BJ (cell line): ENCODE measurements at places on chromosomes 6 and 20.

DNA sequence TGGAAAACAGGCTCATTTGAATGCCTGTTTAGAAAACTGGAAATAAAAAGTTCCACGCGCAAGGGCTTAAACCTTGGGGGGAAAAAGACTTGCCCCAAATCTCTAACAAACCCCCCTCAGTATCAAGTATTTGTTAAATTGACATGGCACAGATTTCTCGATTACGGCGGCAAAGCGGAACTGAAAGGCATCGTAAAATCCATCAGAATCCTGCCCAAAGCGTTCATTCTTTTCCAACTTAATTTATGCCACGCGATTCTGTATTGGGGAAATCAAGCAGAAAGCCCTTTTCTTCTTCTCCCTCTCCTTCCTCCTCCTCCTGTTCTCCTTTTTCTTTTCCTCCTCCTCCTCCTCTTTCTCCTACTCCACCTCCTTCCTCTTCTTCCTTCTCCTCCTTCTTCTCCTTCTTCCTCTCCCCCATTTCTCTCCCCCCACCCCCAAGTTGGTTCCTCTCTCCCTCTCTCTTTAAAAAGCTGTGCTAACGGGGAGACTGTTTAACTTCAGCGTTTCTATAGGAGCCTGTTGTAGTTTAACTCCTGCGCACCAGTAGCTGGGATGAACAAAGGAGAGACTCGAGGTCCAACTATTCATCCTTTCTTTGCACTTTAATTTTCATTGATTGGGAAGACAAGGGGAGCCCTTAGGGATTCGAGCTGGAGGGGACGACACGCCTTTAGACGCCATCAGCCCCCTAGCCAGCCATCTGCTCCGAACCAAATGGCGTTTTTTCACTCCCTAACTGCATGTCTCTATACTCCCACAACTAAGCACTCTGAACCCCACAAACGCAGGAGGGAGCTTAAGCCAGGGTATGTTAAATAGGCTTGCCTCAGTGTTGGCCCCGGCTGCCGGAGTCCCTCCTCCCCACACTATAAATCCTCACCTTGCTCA lies 2.7 kb upstream of the DLL1 start:
- no peak for DNase-seq

DNA sequence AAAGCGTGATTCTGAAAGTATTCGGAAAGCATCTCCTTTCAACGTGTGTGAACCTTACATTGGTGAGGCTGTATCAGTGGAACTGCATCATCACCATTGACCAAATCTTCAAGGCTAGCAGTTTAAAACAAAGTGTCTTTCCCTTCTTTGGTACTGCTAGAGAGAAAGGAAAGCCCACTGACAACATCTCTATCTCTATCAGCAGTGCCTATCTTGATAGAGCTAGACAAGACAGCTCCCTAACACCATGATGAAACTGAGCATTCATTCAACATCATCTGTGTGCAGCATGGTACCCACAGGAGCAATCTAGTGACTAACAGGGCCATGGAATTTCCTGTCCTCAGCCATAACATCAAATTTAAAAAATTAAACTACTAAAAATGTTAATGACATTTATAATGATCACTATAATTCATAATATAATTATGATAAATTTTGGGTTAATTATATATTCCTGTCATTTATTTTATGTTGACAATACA lies 31.5 kb upstream of the EDN1 start:
- no peak for DNase-seq

DNA sequence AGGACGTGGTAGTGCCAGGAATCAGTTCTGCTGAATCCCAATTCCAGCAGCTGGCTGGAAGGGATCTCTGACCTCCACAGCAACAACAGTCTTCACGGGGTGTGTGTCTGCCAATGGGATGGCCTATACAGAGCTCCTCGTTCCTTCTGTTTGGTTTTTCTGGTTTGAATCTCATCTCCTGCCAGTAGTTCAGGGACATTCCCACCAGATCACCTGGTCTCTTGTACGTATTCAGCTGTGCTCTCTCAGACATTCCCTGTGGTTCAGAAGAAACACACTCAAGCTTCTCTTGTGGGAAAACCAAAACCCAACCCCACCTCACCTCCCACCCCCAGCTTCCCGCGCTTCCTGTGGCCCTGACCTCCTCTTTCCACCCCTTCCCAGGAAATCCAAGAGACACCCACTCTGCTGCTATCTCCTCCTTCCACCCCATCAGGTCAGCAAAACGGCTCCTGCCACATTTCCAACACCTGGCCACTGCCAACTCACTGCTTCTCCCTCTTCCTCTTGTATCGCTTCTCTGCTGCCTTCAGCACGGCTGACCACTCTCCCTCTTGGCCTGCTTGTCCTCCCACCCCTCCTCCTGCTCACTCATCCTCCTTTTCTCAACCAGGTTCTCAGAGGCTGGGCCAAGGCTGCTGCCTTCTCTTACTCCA lies 63.3 kb upstream of the PTGIS start:
- DNase-seq: no peak

- DNase-seq: no peak
Measured at GRCh38 chr20:50859161-50859560, 64.3 kb downstream of the BCAS4 start.

DNA sequence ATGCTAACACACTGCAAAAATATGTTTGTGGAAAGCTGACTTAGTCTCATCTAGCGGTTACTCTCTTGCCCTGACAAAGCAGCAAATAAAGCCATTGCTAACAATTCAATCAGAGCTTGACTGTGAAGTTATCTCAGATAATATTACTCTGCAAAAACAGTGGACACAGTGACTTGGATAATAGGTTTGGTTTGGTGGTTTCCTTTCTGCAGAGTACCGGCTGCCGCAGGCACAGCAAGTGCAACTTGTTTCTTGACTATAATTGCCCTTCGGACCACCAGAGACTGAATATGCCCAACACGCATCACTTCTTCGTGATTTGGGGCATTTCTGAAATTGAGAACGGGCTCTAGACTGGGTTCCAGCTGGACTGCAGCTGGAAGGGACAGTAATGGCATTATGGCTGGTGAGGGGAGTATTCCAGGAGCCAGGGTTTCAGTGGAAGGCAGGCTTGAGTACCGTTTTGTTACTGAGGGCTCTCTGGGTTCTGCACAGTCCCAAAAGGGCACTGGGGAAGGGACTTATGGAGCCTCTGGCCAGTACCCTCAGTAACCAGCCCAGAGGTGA lies 40.0 kb downstream of the DSTN start:
- no peak for DNase-seq

- no peak for DNase-seq
Measured at GRCh38 chr20:36270744-36271638, 34.7 kb downstream of the AAR2 start.

DNA sequence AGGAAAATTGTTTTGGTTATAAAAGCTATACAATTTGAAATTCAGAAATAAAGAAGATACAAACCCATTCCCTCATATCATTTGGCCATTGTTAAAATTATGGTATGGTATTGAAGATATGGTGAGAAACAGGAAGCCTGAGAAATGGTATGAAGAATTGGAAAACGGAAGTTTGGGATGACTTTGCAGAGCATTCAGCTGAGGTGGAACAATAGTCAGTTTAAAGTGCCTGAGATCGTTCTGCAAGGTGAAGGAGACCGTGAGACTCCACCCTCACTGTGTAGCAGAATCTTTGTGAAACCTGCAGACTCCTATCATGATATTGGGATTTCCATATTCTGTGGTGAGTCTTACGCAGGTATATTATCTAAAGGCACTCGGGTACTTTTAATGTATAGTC lies 97.3 kb downstream of the ADGRB3 start:
- DNase-seq: no peak

DNA sequence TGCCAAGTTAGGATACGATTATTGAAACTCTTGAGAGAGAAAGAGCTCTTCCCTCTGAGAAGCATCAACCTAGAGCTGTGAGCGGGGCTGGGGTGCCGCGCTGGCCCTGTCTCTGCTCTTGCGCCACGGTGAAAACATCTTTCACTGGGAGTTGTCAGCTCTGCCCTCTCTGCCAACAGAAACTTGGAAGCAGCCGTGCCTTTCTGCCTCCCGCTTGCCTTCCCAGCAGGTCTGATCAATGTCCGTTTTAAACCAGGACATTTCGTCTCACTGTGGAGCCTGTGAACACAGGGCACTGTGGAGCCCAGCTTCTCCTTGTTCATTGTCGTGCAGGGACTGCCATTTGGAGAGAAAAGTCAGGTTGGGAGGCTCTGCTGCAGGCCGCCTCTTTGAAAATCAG lies 249.2 kb upstream of the PMEPA1 start:
- no peak for DNase-seq

GRCh38 chr6:53005663-53006250 lies 10.7 kb upstream of the GSTA4 start:
- DNase-seq: no peak

DNA sequence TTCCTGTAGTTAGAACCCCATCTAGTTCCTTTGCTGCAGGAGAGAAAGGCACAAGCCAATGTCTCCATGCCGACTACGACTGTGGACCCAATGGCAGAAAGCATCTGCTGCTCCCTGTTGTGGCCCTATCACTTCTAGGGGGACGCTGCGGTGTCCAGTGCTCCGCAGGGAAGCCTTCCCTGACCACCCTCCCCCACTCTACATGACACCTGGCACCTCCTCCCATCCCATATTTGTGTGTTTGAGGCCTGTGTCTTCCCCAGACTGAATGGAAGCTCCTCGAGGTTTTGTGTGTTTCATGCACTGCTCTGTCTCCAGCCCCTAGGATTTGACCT lies 159.5 kb downstream of the DTNBP1 start:
- DNase-seq: no peak

- DNase-seq: no peak
Measured at GRCh38 chr6:24504649-24505586, 10.1 kb downstream of the ALDH5A1 start.

- DNase-seq: no peak
Measured at GRCh38 chr6:73857341-73857890, 161.4 kb downstream of the CD109 start.

DNA sequence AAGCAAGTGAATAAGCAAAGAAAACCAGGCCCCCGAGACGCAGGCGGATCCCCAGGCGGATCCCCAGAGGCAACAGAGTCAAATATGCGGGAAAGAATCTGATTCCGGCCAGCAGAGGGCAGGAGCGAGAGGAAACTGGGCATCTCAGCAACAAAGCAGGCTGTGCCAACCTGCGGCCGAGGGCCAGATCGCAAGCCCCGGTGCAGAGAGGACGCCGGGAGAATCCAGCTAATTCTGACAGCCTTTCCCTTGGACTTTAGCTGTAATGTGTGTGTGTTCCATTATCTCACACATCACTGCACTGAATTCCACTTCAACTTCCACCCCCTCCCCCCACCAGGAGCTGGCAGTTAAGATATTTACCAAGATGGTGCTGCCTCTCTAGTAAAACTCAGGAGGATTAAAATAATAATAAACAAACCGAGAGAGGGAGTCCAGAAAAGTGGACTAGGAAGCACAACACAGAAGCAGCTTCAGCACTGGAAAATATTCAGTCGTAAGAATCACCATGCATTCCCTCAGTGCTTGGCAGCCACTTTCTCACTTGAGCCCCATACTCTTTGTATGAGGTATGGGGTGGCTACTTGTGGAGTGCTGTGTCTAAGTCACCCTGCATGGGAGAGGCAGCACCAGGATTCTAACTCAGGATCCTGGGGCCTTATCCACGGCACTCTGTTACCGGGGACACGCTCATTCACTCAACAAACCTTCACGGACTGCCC lies 66.2 kb upstream of the SNX9 start:
- peak; percentile 17 for DNase-seq

- peak; percentile 18 for DNase-seq
Measured at GRCh38 chr6:12709116-12709515, 7.5 kb upstream of the PHACTR1 start.

- no peak for DNase-seq
Measured at GRCh38 chr6:131851049-131851769, 43.4 kb downstream of the ENPP1 start.

GRCh38 chr20:35007413-35007812 lies 51.7 kb downstream of the MYH7B start:
- DNase-seq: no peak

DNA sequence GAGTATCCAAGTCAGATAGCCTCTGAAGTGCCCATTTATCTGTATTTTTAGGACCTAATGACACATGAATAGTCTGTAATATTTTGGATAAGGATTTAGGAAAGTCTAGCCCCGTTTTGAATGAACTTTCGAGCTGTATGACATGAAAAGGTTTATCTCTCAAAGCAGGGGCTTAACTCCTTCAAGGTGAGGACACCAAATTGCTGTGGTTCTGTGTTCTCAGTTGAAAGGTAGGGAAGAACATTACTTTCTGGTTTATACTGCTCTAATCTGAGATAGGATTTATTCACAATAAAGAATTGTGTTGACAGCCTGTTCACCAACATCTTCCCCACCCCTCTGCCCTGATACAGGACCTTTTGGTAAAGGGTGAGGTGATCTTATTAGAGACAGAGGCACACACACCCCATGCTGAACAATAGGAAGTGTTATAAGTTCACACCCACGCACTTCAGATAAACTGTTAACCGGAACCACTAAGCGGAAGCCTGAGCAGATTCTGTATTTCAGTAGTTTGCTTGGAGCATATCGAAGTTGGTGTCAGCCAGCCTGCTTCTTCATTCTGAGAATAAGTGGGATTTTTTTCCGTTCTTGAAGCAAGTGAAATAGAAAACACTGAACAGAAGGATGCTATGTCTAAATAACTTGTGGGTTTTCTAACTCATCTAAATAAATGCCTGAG lies 223.3 kb downstream of the TMEM242 start:
- DNase-seq: no peak

DNA sequence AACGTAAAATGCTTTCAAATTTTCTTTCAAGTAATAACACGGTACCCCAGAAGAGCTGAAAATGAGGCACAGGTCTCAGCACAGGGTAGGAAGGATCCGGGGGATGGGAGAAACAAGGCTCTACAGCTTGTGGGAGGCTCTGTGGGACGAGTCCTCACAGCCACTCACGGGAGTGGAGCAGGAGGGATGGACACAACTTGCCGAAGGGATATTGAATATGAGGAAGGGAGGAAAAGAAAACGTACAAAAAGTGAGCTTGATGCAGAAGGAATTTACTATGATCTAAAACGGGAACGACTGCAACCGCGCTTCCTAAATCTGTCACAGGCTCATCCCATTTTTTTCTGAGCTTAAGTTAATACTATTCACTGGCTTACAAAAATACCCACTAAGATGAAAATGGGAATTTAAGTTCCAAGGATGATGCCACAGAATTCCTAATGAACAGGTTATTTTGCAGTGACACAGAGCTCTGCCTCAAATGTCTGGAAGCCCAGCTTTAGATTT lies 72.9 kb downstream of the FYN start:
- no peak for DNase-seq

DNA sequence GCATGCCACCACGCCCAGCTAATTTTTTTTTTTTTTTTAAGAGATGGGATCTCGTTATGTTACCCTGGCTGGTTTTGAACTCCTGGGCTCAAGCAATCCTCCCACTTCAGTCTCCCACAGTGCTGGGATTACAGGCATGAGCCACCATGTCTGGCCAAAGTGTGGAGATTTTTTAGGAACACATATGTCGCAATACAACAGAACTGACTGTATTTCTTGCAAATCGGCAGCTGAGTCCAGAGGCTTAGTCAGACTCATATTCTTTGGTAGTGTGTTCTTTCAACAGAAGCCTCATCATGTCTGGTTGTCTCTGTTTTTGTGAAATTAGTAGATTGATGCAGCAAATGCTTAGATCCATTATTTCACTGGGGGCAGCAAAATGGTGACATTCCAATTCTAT lies 23.9 kb upstream of the CD164 start:
- no peak for DNase-seq

- DNase-seq: no peak
Measured at GRCh38 chr6:106525882-106526275, 103.4 kb downstream of the RTN4IP1 start.

GRCh38 chr6:159977255-159977903 lies 8.5 kb downstream of the IGF2R start:
- DNase-seq: no peak

GRCh38 chr6:168517742-168518347 lies 76.9 kb downstream of the SMOC2 start:
- DNase-seq: no peak

- no peak for DNase-seq
Measured at GRCh38 chr6:143953922-143954321, 54.1 kb downstream of the PLAGL1 start.
